ENCODE measurements at places on chromosomes 1 and 21. TPM values are rescaled to one million over a fixed set of nuclear protein-coding genes. Genes with fewer than 3 reads are reported as not detected.
A peak's percentile ranks its signal among the peaks of the same experiment; 100 is the strongest.

NECAP2 gene
- total RNA-seq = 132 TPM

GRCh38 chr1:98035602-98036002 lies 114.8 kb upstream of the DPYD start:
- no peak for DNase-seq

DNA sequence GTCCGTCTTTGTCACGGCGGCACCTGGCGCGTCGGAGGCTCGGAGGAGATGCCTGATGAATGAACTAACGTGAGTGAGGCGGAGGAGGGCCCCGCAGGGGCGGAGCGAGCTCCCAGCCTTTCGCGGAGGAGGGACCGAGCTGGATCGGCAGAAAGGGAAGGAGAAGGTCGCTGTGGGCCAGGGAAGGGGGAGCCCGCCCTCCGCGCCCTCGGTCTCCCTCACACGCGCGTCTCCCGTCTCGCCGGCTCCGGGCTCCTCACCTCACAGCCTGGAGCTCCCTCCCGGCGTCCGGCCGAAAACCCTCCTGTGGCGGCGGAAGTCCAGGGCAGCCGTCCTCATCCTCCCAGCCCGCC lies 519 bp downstream of the ZNF496 start:
- DNase-seq = peak; percentile 77

DNA sequence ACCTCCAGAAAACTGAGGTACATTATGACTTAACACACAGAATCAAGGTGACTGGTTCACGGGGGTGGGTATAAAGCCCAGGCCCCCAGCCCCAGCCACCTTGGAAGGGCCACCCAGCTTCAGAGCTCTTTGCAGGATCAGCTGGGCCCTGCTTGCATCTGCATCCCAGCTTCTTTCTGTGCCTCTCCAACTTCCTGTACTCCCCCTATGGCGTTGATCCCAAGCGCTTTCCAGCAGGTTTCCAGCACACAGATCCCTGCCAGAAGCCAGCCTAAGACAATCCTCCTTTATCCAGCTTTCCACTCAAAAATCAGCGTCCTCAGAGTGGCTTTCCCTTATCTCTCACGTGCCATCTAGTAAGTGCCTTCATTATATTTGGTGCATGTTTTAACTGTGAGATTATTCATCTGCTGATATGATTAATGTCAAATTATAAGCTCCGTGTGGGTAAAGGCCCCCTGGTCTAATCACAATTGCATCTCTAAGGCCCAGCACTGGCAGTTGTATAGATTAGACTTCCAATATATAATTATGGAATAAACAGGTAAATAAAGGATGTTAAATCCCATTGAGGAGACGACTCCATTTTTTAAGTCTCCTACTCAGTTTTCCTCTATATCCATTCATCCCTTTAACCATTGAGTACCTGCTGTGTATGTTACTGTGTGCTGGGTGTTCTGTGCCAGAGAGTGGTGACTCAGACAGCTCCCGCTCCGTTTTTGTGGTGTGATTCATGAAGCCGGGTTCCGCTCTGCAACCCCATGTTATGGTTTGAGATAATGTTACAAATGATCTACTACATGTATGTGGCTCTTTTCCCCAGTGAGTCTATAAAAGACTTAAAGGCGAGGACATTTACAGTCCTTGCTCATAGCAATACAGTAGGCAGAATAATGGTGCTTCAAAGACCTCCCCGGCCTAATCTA lies 387.6 kb downstream of the PCP4 start:
- no peak for DNase-seq

- no peak for DNase-seq
These were observed 529 bp upstream of the MARCKSL1 start for GRCh38 chr1:32336591-32336932.

GRCh38 chr1:201172326-201172725 lies 18.1 kb upstream of the TMEM9 start:
- no peak for DNase-seq

DNA sequence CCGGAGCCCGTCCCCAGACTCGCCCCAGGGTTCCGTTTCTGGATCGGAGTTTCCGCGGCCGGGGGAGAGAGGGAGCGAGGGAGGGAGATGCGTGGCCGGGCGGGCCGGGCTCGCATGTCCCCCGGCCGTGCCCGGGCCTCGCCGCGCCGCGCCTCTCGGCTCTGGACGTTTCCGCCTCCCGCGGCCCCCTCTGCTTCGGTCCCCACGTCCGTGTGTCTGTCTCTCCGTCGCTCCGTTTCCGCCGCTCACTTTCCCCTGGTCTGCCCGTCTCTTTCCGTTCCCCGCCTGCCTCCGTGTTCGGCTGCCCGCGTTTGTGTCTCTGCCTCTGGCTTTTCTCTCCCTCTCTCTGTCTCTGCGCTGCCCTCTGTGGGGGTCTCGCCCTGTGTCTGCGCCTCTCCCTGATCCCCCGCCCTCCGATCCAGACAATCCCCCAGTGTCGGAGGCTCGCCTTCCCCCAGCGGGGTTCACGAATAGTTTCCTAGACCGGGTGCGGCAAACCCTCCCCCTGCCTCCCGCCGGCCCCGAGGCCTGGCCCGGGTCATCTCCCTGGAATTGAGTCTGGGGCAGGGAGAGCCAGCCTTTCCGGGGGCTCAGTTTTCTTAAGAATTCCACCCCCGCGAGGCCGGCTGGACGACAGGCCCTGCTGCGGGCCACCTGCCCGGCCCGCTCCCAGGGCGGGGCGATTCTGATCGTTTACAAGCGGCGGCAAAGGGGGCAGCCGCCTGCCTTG lies 735 bp downstream of the NBL1 start:
- DNase-seq = peak; percentile 33

DNA sequence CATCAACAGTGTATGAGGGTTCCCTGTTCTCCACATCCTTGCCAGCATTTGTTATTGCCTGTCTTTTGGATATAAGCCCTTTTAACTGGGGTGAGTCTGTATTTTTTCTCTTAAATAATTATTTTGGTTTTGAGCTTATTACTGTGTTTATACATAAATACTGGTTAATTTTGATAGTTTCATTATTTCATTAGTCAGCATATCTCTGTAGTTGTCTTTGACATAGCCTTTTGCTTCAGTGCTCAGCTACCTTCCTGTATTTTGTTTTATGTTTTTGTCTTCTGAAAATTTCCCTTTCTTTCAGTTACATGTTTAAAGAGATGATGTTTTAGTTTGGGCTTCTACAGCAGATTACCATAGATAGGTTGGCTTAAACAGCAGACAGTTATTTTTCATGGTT lies 138.1 kb downstream of the XPR1 start:
- DNase-seq = no peak

DNA sequence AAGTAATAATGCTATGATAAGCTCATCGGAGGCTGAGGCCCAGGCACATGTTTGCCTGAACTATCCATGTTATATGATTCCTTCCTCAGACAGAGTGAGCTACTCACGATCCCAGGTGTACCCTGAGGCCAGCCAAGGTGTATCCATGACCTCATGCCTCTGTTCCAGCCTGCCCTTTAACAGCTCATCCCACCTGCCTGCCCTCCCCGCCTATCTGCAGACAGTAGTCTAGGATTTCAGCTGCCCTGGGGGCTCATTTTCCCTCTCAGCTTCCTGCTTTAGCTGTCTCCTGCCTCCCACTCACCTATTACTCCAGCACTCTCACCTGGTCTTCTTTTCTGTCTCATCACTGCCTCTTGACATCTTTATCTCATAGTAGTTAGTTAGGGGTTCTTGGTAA lies 1.9 kb upstream of the IL24 start:
- no peak for DNase-seq

DNA sequence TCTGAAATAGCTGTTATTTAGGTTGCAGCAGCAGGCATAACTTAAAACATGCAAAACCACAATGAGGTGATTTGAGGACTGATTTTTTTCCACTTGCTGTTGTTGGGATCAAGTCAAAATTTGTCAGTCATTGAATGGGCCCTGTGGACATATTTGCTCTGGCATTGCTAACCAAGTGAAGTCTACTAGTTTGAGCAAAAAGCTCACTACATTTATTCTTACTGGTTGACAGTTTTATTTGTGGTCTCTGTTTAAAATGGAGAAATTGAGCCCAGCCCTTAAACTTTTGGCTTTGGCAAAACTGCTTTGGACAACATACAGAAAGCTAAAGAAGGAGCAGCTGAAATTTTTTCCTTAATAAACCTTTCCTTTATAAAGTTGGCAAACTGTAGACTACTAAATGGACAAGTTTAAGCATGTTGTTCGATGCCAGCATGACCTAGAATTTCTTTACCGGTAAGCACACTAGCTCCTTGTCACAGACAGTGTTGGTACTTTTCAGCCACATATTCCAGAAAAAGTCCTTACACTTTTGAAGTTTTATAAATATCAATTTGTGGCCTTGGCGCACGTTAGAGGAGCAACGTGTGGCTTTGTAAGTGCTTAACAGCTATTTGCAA lies 234.6 kb downstream of the USP25 start:
- DNase-seq = no peak

DNA sequence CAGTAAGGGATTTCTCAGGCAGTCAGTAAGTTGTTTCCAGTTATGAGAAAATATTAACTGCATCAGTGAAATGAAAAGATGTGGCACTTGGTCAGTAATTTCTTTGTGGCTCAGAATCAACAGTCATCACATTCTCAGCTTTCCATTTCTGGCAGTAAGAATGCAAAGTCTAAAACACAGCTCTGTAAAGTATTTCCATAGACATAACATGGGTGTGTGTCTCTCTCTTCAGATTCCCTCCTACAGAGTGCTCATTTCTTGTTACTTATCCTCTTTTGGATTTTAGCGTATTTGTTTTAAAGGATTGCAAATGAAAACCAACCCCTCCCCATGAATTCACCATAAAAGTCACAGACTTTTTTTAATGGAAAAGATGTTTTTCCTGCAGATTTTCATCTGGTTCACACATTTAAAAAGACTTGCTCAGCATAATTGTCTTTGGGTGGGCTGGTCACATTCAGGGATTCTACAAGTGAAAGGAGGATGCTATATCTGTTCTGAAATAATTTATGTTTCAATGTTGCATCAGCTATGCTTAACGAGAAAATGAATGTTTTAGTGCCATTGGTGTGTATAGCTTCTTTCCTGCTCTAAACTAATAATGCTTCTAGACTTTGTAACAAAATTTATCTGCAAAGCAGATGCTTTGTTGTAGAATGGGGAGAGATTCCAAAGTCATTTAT lies 34.6 kb upstream of the CD55 start:
- no peak for DNase-seq

- no peak for DNase-seq
These were observed 22.8 kb downstream of the ALG14 start for GRCh38 chr1:95049935-95050334.
